ENCODE measurements at places on chromosomes 1 and 21. TPM values are rescaled to one million over a fixed set of nuclear protein-coding genes. Genes with fewer than 3 reads are reported as not detected.

GRCh38 chr21:46413365-46413696 lies 45.4 kb upstream of the DIP2A start:
- H3K4me3 ChIP-seq = no peak overlapping the region
- H3K27me3 ChIP-seq = no peaks in the 10 kb centered on the region
- H3K36me3 ChIP-seq = peaks cover 63% of the 10 kb centered on the region
- H3K27ac ChIP-seq = no peak overlapping the region

- H3K4me3 ChIP-seq = no peak overlapping the region
- H3K27ac ChIP-seq = no peak overlapping the region
- peaks cover 52% of the 10 kb centered on the region for H3K4me1 ChIP-seq
- no peaks in the 10 kb centered on the region for H3K36me3 ChIP-seq
These were observed 16.2 kb downstream of the SLC2A1 start for GRCh38 chr1:42942444-42942843.

GRCh38 chr1:70864302-70864701 lies 183.3 kb downstream of the PTGER3 start:
- no peak for DNase-seq
- H3K36me3 ChIP-seq = no peaks in the 10 kb centered on the region
- H3K4me1 ChIP-seq = no peaks in the 10 kb centered on the region
- no peak overlapping the region for H3K27ac ChIP-seq

DNA sequence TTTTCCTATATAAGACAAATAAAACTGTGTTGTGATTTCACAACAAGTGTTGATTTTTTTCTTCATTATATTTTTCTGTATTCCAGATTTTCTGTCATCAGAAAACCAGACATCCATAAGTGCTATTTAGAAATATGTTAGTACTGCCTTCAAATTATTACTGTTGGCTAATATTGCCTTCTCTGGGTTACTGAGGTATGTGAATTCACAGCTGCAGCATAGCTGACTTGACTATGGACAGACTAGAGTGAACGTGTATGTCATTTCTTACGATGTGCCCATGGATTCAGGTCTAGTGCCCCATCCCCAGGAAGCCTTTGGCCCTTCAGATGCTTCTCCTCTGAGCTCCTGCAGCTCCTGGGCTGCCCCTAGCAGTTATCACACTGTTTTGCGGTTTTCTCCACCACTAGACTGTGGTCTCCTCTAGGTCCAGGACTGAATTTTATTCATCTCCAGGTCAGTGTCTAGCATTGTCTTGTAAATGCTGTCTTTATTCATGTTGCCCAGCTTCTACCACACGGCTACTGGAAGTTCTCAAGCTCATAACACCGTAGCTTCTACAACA lies 118.5 kb downstream of the FGGY start:
- no peaks in the 10 kb centered on the region for H3K36me3 ChIP-seq
- no peak overlapping the region for H3K27ac ChIP-seq
- peaks cover 12% of the 10 kb centered on the region for H3K4me1 ChIP-seq
- H3K4me3 ChIP-seq = no peak overlapping the region
- H3K27me3 ChIP-seq = no peaks in the 10 kb centered on the region
- no peak for DNase-seq

DNA sequence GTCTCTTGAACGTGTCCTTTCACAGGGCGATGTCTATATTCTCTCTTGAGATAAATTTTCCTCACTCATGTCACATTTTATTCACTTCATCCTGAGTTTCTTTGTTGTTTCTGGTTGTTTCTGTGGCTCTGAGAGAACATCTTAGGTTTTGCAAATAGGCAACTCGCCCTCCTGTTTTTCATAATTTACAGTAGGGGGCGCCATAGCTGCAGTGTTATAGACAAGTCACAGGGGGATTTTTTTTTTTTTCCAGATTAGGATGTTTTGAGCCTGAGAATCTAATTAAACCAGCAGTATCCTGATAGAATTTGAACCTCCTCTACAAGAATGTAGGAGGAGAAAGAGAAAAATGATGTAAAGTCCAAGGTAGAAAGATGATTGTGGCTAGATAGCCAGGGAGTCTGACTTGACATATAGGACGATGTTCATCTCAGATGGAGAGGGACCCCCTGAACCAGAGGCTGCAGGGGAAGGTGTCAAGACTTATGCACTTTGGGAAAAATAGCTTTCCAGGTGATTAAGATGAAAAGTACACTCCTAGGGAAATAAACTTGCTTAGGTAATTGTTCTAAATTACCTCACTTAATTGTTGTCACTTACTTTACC lies 76.3 kb downstream of the ZP4 start:
- no peaks in the 10 kb centered on the region for H3K4me1 ChIP-seq
- no peaks in the 10 kb centered on the region for H3K27me3 ChIP-seq
- peaks cover 19% of the 10 kb centered on the region for H3K36me3 ChIP-seq

DNA sequence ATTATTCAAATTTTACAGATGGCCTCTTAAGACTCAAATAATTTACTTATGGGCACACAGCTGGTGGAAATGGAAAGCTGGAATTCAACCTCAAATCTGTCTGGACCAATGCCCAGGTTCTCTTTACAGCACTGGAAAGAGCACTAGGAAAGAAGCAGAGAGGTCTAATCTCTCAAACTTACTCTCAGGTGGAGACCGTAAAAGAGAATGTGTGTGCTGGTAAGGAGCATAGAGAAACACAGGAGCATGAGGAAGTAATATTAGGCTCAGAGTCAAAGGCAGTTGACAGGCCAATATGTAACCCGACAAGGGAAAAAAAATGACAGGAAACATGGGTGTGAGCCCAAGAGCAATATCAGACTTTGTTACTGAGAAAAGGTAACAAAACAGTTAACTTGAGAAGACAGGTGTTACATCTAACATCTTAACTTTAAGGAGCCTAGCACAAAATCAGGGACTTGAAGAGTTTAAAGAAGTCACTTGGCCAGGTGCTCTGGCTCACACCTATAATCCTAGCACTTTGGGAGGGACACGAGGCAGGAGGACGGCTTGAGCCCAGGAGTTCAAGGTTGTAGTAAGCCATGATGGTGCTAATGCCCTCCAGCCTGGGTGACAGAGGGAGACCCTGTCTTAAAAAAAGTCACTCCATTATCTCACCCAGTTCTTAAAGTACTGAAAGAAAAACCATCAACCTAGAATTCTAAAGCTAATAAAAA lies 20.7 kb downstream of the PPP1R15B start:
- H3K27me3 ChIP-seq = no peaks in the 10 kb centered on the region
- no peaks in the 10 kb centered on the region for H3K4me1 ChIP-seq
- no peak overlapping the region for H3K27ac ChIP-seq
- no peak overlapping the region for H3K4me3 ChIP-seq
- no peak for DNase-seq

GRCh38 chr21:14838400-14838799 lies 226.4 kb downstream of the NRIP1 start:
- DNase-seq = no peak
- no peak overlapping the region for H3K4me3 ChIP-seq
- no peaks in the 10 kb centered on the region for H3K4me1 ChIP-seq
- no peak overlapping the region for H3K27ac ChIP-seq
- H3K36me3 ChIP-seq = no peaks in the 10 kb centered on the region
- H3K27me3 ChIP-seq = no peaks in the 10 kb centered on the region

DNA sequence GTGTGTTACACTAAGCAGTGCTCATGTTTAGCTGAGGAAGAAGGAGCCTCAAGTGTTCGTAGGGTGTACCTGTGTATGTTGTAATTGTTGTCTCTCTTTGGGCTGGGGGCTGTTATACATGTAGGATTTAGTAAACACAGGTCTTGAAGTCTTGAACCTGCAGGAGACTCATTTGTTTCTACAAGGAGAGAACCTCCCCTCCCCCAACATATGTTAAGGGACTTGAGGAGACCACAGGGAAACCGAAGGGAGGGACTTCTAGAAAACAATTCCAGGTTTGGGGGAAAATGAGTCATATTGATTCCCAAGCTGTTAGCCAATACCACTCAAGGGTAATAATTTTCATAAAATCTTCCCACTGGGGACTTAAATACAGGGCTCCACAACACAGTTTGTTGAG lies 25.0 kb upstream of the AGBL4 start:
- H3K36me3 ChIP-seq = no peaks in the 10 kb centered on the region
- no peaks in the 10 kb centered on the region for H3K4me1 ChIP-seq
- H3K27ac ChIP-seq = no peak overlapping the region
- H3K4me3 ChIP-seq = no peak overlapping the region
- DNase-seq = no peak

DNA sequence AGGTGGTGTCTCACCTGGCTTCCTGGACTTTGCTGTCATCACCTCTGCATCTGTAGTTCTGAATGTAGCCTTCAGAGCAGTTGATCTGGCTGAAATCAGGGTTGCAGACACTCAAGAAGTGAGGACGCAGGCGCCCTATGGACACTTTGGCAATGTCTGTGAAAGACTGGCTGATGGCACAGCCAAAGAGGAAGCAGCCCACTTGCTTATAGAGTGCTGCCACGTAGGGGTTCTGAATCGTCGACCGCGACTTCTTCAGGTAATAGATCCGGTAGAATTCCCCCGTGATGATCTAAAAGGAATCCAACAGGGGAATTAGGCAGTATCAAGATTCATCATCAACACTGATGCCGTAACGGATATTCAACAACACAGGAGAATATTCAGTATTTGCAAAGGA lies 55.1 kb downstream of the PLPP3 start:
- H3K4me1 ChIP-seq = peaks cover 34% of the 10 kb centered on the region
- H3K36me3 ChIP-seq = peaks cover 13% of the 10 kb centered on the region
- DNase-seq = no peak
- no peak overlapping the region for H3K27ac ChIP-seq
- no peaks in the 10 kb centered on the region for H3K27me3 ChIP-seq
- no peak overlapping the region for H3K4me3 ChIP-seq

GRCh38 chr1:61264825-61265242 lies 182.5 kb downstream of the NFIA start:
- DNase-seq = no peak
- peaks cover 60% of the 10 kb centered on the region for H3K4me1 ChIP-seq
- H3K36me3 ChIP-seq = no peaks in the 10 kb centered on the region
- no peaks in the 10 kb centered on the region for H3K27me3 ChIP-seq
- H3K27ac ChIP-seq = no peak overlapping the region
- H3K4me3 ChIP-seq = no peak overlapping the region

The OR2T11 gene
- not detected for total RNA-seq

GRCh38 chr1:53559854-53560580 lies 100.8 kb downstream of the DMRTB1 start:
- no peaks in the 10 kb centered on the region for H3K36me3 ChIP-seq
- peak; percentile 29 for DNase-seq
- no peak overlapping the region for H3K4me3 ChIP-seq
- no peak overlapping the region for H3K27ac ChIP-seq
- no peaks in the 10 kb centered on the region for H3K27me3 ChIP-seq

- peak overlapping the region; percentile 92 for H3K4me3 ChIP-seq
- H3K36me3 ChIP-seq = peaks cover 5% of the 10 kb centered on the region
- no peaks in the 10 kb centered on the region for H3K27me3 ChIP-seq
- DNase-seq = no peak
These were observed 675 bp downstream of the MYSM1 start for GRCh38 chr1:58699011-58699762.

The EBNA1BP2 gene
- 39.3 TPM for total RNA-seq

The PCP4L1 gene
- 3.1 TPM for total RNA-seq

DNA sequence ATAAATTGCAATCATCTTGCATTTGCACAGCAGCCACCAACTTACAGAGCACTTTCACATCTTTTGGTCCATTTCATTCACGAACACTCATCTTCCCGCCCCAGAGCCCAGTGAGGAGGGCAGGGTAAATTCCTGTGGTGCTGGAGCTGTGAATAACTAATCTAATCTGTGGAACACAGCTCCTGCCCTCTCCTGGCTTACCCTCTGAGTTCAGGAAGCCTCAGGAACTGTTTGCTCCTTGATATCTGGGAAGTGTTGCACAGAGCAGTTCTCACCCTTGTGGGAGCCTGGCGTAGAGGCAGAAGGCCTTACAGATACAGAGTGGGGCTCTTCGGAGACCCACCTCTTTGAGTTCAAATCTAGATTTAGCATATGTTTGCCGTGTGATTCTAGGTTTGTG lies 11.6 kb upstream of the RD3 start:
- no peak overlapping the region for H3K27ac ChIP-seq
- DNase-seq = no peak
- no peaks in the 10 kb centered on the region for H3K4me1 ChIP-seq
- H3K4me3 ChIP-seq = no peak overlapping the region

DNA sequence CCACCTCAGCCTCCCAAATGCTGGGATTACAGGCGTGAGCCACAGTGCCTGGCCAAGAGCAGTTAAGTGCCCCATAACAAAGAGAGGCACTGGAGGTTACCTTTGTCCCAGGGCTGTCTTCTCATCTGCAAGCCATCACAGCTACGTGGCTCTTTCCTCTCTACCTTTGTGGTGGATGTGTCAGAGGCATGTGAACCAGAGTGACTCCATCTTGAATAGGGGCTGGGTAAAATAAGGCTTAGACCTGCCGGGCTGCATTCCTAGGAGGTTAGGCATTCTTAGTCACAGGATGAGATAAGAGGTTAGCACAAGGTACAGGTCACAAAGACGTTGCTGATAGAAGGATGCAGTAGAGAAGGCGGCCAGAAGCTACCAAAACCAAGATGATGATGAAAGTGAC lies 59.4 kb upstream of the POU2F1 start:
- no peak overlapping the region for H3K4me3 ChIP-seq
- no peak for DNase-seq
- H3K27ac ChIP-seq = no peak overlapping the region

DNA sequence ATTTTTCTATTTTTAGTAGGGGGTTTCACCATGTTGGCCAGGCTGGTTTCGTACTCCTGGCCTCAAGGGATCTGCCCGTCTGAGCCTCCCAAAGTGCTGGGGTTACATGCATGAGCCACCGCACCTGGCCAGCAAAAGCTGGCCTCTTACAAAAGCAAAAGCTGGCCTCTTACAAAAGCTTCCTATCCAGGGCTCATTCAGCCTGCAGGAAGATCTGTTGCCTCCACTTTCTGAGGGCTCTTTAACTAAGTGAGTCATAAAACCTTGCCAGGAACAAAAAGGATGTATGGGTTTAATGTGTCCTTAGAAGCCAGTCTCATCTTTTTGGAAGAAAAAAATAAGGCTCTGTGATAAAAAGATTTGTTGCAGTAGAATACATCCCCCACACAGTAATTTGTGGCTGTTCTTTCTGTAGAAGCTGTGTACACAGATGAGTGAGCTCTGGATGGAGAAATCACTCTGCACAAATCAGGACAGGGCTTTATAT lies 15.0 kb downstream of the HTR1D start:
- no peaks in the 10 kb centered on the region for H3K4me1 ChIP-seq
- no peak for DNase-seq
- no peak overlapping the region for H3K4me3 ChIP-seq
- no peaks in the 10 kb centered on the region for H3K27me3 ChIP-seq
- no peak overlapping the region for H3K27ac ChIP-seq

GRCh38 chr1:36763771-36764170 lies 270.5 kb downstream of the GRIK3 start:
- H3K4me3 ChIP-seq = no peak overlapping the region
- H3K27me3 ChIP-seq = peaks cover 5% of the 10 kb centered on the region
- DNase-seq = no peak
- no peak overlapping the region for H3K27ac ChIP-seq
- H3K4me1 ChIP-seq = no peaks in the 10 kb centered on the region
- H3K36me3 ChIP-seq = no peaks in the 10 kb centered on the region

The SYPL2 gene
- total RNA-seq = 4.3 TPM

- no peaks in the 10 kb centered on the region for H3K4me1 ChIP-seq
- DNase-seq = no peak
- no peaks in the 10 kb centered on the region for H3K36me3 ChIP-seq
- no peak overlapping the region for H3K27ac ChIP-seq
- no peak overlapping the region for H3K4me3 ChIP-seq
These were observed 51.1 kb downstream of the COL24A1 start for GRCh38 chr1:86105533-86105866.

The G0S2 gene
- total RNA-seq = 20.1 TPM

GRCh38 chr1:229897501-229897900 lies 169.5 kb upstream of the GALNT2 start:
- no peaks in the 10 kb centered on the region for H3K27me3 ChIP-seq
- H3K36me3 ChIP-seq = no peaks in the 10 kb centered on the region
- no peak overlapping the region for H3K4me3 ChIP-seq
- no peak overlapping the region for H3K27ac ChIP-seq
- DNase-seq = no peak

GRCh38 chr21:42006765-42007164 lies 3.4 kb downstream of the ZBTB21 start:
- H3K4me1 ChIP-seq = peaks cover 8% of the 10 kb centered on the region
- no peaks in the 10 kb centered on the region for H3K27me3 ChIP-seq
- H3K27ac ChIP-seq = no peak overlapping the region

All from sigmoid colon (tissue), 7 donors.